Right renal cortex interstitium (tissue), 3 donors: ENCODE measurements at places on chromosomes 6 and 20.

DNA sequence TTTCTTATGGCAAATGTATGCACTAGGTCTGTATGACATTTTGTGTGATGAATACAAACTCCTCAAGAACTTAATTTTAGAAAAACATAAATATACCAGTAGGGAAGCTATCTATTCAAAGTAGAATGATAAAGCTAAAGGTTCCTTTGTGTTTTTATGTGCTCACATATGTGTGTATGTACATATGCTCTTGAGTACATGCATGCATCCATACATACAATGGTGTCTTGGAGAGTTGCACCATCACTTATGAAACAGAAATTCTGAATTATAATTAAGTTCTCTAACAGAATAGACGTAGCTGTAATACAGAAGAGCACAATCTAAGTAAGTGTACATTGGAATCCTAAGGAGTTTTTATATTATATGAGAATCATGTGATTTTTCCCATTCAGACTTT is 2.3 kb downstream of the NKAIN2 start:
- DNase-seq = no peak

DNA sequence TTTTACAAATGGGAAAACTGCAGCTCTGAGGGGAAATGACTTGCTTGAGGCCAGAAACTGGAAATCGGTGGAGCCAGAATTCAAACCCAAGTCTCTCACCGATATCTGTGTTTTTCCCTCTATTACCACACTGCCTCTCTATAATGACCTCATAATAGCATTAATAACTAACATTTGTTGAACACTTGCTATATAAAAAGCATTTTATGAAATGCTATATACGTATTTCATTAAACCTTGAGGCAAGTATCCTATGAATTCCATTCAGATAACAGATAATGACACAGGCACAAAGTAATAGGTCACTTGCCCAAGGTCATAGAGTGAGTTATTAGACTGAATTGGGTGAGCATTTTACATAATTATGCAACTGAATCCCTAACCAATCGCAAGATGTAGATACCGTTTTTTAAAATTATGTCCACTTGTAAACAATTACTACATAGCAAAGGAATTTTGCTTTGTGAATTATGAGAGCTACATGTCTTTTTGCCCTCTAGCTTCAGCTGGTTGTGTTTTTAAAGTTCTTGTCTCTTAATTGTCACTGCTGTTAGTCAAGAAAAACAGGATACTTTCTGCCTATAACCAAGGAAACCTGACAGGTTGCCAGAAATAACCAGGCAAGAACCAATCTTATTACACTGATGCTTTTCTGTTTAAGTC is 4.7 kb downstream of the DSN1 start:
- DNase-seq = no peak

DNA sequence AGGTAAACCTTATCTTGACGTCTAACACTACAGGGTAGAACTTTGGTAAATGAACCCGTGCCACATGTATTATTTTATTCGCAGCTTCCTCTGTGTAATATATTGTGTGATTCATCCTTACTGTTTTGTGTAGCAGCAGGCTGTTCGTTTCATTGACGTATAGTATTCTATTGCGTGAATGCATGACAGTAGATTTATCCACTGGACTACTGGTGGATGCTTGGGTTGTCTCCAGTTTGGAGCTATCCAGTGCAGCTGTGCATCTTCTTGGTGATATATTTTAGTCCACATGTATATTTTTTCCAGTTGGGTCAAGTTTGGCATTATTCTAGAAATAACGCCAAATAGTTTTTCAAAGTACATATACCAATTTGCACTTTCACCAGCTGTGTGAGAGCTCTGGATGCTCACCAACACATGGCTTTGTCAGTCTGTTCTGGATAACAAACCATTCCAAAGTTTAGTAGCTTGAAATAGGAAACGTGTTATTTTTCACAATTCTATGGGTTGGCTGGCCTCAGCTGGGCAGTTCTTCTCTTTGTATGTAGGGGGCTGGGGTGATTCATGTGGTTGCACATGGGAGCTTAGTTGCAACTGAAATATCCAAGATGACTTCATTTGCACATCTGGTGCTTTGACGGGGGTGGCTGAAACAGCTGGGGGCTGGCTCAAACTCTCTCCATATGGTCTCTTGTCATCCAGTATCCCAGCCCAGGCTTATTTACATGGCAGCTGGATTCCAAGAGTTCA is 9.3 kb downstream of the ECT2L start:
- no peak for DNase-seq

DNA sequence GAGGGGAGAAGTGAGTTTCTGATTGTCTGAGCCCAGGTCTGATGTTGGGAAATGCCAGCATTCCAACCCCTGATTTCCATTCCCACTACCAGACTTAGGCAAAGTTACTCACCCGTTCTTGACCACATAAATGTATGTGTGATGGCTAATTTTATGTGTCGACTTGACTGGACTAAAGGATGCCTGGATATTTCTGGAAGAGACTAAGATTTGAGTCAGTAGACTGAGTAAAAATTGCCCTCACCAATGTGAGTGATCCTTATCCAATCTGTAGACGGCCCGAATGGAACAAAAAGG is 95.8 kb upstream of the TAB2 start:
- no peak for DNase-seq

DNA sequence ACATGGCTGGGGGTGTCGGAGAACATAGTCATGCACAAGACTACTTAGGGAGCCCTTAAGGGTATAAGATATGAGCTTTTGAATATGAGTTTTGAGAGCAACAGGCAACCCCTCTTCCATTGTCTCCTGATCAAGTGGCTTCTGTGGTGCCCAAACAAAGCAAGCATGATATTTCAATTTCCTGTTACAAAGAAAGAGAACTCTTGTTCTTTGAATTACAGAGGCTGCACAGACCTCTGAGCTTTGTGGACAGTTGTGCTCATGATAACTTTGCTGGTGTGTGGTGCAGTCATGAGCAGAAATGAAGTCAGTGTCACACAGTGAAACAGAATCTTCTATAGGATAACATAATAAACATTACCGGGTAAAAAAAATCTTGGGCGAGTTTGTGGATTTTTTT is 66.8 kb upstream of the THEMIS start:
- no peak for DNase-seq

DNA sequence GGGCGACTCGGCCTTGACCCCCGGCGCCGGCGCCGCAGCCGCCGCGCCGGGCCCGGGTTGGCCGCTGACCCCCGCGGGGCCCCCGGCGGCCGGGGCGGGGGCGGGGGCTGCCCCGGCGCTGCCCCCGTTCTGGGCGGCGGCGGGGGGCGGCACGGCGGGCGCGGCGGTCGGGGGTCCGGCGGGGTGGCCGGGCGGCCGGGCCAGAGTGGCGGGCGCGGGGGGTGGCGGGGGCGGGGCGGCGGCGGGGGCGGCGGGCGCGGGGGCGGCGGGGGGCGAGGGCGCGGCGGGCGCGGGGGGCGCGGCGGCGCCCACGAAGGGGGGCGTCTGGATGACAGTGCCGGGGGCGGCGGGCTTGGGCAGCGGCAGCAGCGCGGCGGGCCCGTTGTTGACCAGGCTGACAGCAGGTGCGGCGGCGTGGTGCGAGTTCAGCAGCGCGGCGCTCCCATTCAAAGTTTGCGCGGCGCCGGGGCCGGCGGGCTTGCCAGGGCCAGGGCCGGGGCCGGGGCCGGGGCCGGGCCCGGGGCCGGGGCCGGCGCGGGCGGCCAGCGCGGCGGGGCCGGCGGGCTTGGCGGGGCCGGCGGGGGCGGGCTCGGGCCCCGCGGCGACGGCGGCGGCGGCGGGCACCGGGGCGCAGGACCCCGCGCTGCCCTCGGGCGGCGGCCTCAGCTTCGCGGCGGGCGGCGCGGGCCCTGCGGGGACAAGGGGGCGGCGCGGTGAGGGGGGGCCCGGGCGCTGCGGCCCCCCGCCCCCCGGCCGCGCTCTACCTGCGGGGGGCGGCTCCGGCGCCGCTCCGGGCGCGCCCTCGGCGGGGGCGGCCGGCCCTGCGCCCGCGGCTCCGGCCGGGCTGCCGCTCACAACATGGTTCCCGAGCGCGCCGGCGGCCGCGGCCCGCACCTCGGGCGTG is 659 bp downstream of the TAF4 start:
- DNase-seq = no peak

- no peak for DNase-seq
These were observed 186.8 kb downstream of the PRL start for GRCh38 chr6:22110061-22110460.

GRCh38 chr6:4474810-4475209 is 301.4 kb upstream of the CDYL start:
- no peak for DNase-seq

- no peak for DNase-seq
These were observed 50.2 kb upstream of the REV3L start for GRCh38 chr6:111533087-111533784.

DNA sequence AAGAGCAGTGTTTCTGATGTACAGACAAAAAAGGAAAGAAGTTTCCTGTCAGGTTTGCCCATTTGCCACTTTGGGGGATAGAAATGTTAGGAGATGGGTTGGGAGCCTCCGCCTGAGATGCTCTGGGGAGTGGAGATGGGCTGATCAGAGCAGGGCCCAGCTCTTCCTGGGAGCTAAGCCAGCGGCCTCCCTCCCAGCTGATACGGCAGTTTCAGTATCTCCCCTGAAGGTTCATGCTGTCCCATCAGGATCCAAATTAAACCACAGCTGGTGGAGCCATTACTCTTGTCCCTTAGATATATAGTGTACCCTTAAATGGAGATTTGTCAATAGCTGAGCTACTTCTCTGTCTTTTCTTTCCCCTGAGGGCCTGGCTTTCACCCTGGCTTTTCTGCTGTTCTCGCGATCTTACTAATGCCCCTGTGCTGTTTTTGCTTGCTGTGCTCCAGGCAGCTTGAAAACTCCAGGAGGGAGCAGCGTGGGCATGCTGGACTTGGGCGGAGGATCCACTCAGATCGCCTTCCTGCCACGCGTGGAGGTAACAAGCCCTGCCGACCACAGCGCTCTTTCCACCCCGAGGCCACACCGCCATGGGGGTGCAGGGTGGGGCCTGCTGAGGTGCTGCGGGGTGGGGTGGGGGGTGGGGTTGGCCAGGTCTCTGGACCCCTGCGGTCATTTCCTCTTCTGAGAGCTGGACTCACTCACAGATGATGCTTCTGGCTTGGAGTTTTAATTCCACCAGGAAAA is 20.9 kb downstream of the ENTPD6 start:
- no peak for DNase-seq

DNA sequence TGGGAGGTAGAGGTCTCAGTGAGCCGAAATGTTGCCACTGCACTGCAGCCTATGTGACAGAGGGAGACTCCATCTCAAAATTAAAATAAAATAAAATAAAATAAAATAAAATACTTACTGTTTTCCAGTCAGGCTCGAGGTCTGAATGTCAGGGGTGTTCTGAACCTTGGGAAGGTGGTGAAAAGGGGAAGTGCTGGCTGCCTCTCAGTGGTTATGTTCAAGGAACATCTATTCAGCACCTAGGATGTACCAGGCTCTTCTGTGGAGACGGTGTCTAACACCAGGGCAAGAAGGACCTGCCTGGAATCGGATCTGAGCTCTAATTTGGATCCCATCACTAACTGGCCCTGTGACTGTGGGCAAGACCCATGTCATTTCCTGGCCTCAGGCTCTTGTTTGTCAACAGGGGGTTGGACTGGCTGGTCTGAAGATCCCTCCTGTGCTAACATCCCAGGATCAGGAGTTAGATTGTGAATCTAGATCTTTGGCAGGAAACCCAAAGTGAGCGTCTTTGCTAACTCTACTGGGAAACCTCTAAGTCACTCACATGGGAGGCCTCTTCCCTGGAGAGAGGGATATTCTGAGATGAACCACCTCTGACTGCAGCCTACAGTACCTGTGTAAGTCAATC is 63.4 kb upstream of the SIRPG start:
- no peak for DNase-seq

DNA sequence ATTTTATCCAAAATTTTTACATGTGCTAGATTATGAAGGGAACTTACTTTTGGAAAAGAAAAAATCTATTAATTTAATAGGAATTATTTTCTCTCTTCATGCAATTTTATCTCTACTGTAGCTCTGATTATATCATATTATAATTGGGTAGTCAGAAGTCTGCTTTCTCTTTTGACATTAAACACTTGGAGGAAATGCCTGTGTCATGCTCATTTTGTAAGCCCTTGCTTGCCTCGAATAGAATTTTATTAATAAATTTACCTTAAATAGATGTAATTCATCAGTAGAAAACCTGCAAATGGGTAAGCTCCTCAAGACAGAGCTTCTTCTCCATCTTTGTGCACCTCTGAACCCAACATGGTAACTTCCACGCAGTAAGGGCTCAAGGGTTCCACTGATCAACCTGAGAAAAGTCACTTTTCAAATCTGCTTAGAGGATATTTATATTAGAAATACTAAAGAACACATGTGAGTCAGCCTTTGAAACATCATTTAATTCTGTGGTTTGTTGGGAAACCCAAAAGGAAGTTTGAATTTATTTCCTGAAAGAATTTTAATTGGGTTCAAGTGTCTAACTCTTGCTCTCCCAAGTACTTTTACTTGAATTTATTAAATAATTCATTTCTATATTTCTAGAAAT is 266.0 kb downstream of the ALDH8A1 start:
- DNase-seq = no peak

DNA sequence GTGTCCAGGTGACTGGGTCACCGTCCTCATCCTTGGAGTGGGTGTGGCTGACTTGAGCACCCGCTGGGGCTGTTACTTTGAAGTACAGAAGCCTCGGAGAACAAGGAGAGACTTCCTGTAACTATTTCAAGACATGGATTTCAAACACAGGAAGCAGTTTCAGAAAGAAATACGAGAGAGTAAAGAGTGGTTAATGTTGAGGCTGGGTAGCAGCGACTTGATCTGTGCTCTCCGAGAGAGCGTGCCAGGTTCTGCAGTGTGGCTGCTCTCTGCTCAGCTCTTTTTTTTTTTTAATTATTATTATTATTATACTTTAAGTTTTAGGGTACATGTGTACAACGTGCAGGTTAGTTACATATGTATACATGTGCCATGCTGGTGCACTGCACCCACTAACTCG is 17.5 kb upstream of the EFCAB8 start:
- DNase-seq = no peak

DNA sequence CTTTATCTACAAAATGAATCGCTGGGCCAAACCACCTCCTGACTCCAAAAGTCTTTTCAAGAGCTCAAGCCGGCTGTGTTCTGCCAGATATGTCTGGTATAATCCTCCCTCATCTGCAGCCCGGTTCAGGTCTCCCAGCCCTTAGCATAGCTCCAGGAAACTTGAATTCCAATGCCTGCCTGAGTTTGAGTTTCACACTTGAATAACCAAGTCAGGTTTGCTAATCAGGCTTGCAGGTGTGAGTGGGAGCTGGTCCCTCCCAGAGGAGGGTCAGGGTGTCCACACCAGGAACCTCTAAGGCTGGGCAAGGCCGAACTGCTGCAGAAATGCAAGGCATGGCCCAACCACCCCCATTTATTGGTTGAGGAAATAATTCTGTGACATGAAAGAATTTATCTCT is 96.6 kb downstream of the TMEM242 start:
- DNase-seq = no peak
